ENCODE measurements at places on chromosomes 7 and 10. TPM values are rescaled to one million over a fixed set of nuclear protein-coding genes. Genes with fewer than 3 reads are reported as not detected.

DNA sequence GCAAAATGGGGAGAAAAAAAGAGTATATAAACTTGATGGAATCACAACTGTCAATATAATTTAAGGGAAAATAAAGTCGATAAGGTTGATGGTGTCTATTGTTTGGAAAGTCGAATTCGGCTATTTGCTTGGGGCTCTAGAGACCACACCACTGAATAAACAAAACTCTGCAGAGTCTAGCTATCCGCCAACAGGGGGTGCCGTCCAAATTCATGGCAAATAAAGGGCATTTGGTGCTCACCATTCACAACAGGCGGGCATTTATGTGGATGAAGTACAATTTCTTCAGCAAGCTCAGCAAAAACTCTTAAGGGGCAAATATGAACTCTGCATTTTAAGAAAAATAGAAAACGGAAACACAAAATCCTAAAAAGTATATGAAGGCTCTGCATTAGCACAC is 23.3 kb downstream of the CD36 start:
- H3K4me3 ChIP-seq, result no peak overlapping the region
- no peaks in the 10 kb centered on the region for H3K36me3 ChIP-seq
- no peaks in the 10 kb centered on the region for H3K27me3 ChIP-seq
- peaks cover 2% of the 10 kb centered on the region for H3K4me1 ChIP-seq
- H3K27ac ChIP-seq, result no peak overlapping the region
- no peak for DNase-seq

The NPY4R gene
- total RNA-seq, result 0.83 TPM

GRCh38 chr7:37443627-37444026 is 5.0 kb downstream of the ELMO1 start:
- no peak for DNase-seq
- no peak overlapping the region for H3K27ac ChIP-seq
- no peaks in the 10 kb centered on the region for H3K4me1 ChIP-seq
- no peaks in the 10 kb centered on the region for H3K27me3 ChIP-seq

- peak within 1 kb of the TSS; percentile 73 for H3K4me3 ChIP-seq
- peaks cover 25% of the 10 kb centered on the region for H3K4me1 ChIP-seq
- H3K27me3 ChIP-seq, result no peaks in the 10 kb centered on the region
- peaks cover 1% of the 10 kb centered on the region for H3K36me3 ChIP-seq
- DNase-seq, result no peak
- peak within 1 kb of the TSS; percentile 81 for H3K27ac ChIP-seq
Observed at GRCh38 chr7:2631946-2632732, at the start of gene TTYH3. TSS of gene TTYH3 (plus strand) at chr7:2631986. CDS start at chr7:2632156, 170 bp downstream.

DNA sequence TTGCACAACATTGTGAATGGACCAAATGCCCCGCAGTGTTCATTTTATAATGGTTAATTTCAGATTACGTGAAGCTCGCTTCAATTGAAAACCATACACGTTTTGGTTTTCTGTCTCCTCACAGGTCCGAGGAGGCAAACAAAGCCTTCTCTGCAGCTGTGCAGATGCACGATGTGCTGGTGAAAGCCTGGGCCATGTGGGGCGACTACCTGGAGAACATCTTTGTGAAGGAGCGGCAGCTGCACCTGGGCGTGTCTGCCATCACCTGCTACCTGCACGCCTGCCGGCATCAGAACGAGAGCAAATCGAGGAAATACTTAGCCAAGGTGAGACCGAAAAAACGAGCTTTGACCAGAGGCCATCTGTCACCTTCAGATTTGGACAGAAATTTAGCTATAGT is 110.3 kb downstream of the TRRAP start:
- no peak overlapping the region for H3K4me3 ChIP-seq
- peaks cover 71% of the 10 kb centered on the region for H3K36me3 ChIP-seq
- no peaks in the 10 kb centered on the region for H3K4me1 ChIP-seq

- no peaks in the 10 kb centered on the region for H3K27me3 ChIP-seq
- DNase-seq, result no peak
- no peaks in the 10 kb centered on the region for H3K36me3 ChIP-seq
- H3K4me1 ChIP-seq, result no peaks in the 10 kb centered on the region
- H3K4me3 ChIP-seq, result no peak overlapping the region
Observed at GRCh38 chr10:62388328-62388727, 14.2 kb downstream of the ZNF365 start.

DNA sequence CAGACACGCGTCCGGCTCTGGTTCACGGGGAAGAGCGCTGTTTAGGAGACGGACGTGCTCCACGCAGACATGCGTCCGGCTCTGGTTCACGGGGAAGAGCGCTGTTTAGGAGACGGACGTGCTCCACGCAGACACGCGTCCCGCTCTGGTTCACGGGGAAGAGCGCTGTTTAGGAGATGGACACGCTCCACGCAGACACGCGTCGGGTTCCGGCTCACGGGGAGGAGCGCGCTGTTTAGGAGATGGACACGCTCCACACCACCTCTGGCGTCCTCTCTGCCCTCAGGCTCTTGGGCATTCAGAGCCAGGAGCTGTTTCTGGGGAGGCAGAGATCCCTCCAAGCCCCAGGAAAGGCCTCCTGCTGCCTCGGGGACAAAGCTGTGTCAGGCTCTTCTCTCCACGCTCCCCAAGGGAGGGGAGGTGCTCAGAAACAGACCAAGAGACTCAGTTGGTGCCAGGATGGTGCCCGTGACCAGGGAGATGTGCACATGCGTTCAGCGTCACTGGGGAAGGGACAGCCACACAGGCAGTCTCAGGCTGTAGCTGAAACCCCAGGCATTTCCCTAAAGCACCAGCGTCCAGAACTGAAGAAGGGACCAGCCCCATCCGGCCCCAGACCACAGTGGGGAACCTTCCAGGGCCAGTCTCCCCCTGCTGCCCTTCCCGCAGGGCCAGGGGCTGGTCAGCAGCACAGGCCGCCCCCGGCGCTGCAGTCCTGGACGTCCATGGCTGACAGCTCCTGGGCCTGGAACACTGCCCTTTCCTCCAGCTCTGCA is 175.6 kb downstream of the ELFN1 start:
- DNase-seq, result no peak
- no peak overlapping the region for H3K4me3 ChIP-seq
- H3K27ac ChIP-seq, result no peak overlapping the region
- H3K27me3 ChIP-seq, result no peaks in the 10 kb centered on the region
- H3K36me3 ChIP-seq, result no peaks in the 10 kb centered on the region

The ANXA8 gene
- 0.90 TPM for total RNA-seq

The NACAD gene
- total RNA-seq, result 0.56 TPM

DNA sequence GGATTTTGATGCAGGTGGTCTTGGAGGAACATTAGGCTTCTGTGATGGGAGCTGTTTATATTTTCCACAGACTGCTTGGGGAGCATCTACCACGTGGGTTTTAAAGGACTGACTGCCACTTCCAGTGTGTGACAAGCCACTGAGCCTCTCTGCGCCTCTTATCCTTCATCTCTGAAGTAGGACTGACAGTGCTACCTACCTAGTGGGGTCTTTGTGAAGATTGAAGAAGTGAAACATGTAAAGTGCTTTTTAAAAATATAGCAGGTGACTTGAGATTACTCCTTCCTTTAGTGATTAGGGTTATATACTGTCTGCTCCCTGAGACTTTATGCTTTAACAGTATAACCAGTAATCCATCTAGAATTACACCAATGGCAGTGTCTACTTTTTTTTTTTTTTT is 29.9 kb downstream of the NKX2-3 start:
- DNase-seq, result no peak
- no peak overlapping the region for H3K27ac ChIP-seq
- no peaks in the 10 kb centered on the region for H3K36me3 ChIP-seq
- no peak overlapping the region for H3K4me3 ChIP-seq
- peaks cover 12% of the 10 kb centered on the region for H3K27me3 ChIP-seq

The TRPV6 gene
- not detected for total RNA-seq

The C10orf143 gene
- 0.56 TPM for total RNA-seq

- peak overlapping the region; percentile 42 for H3K27ac ChIP-seq
- H3K36me3 ChIP-seq, result peaks cover 52% of the 10 kb centered on the region
- peaks cover 65% of the 10 kb centered on the region for H3K4me1 ChIP-seq
- DNase-seq, result peak; percentile 53
Observed at GRCh38 chr10:79431891-79432831, 13.3 kb downstream of the ZCCHC24 start.

DNA sequence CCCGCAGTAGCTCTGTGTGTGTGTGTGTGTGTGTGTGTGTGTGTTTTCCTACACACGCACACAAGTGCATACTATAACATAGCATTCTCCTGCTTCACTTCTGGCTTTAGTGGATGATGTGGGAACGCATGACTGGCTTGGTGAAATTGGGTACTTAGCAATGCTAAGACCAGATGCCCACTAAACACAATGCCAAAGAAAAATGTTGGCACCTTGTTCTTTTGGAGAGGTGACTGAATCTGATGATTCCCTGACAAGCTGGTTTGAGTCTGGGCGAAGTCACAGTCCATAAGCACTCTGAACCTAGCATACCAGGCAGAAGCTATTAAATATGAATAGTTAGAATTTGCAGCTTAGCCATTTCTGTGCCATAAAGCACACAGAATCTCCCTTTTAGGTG is 68.0 kb upstream of the CDCA7L start:
- 0 out of 2 replicates have a peak, but pooled peaks cover 1% of the 10 kb centered on the region for H3K27me3 ChIP-seq
- no peaks in the 10 kb centered on the region for H3K36me3 ChIP-seq
- H3K27ac ChIP-seq, result no peak overlapping the region
- no peak for DNase-seq
- no peaks in the 10 kb centered on the region for H3K4me1 ChIP-seq
